Choroid plexus epithelial cell (primary cell): ENCODE measurements at places on chromosomes 3 and 15.

GRCh38 chr3:65905771-65906170, 132.9 kb downstream of the MAGI1 start:
- peak; percentile 18 for DNase-seq

DNA sequence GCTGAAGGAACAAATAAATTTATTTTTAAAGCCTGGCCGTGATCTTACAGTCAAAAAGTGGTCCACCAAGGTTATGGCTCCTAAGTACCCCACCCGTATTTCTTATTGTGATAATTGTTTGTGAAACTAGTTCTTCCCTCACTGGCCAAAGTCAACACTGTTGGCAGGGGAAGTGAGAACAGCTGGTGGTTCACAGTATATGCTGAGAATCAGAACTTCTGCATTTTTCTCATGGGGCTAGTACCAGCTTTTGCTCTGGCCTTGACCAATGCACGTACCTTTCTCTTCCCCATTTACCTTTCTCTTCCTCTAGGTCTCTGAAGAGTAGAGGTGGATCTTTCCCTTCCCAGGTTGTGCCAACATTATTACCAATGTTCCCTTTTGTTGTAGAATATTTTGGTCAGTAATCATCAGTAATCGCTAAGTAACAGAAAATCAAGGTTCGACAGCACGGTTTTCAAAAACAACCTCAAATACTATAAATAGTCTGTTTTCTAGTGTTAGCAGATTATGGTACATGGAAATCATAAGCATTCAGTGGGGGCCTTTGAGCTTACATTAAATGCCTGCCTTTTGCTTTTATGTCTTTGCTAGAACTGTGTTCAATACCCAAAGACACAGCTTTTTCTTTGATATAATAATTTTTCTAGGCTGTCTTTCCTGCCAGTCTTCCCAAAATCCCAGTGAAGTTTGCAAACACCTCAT, 268.0 kb downstream of the LPP start:
- peak; percentile 58 for DNase-seq

DNA sequence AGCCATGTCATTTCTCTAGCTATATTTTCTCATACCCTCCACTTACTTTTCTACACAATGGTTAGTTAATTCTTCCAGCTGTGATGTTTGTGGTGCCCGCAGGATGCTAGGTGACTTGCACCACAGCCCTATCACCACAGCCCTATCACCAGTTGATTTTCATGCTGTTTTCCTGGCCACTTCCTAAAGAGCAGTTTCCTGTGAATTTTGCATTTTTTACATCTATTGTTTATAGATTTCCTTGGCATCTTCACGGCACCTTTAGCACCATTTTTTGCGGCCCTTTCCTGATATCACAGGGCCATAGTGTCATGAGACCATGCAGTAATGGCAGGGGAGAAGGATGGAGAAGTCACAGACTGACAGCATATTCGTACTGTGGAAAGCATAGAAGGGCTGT, 132.9 kb upstream of the PRICKLE2 start:
- DNase-seq = no peak

GRCh38 chr3:174583396-174583795, 275.7 kb upstream of the NAALADL2 start:
- no peak for DNase-seq

DNA sequence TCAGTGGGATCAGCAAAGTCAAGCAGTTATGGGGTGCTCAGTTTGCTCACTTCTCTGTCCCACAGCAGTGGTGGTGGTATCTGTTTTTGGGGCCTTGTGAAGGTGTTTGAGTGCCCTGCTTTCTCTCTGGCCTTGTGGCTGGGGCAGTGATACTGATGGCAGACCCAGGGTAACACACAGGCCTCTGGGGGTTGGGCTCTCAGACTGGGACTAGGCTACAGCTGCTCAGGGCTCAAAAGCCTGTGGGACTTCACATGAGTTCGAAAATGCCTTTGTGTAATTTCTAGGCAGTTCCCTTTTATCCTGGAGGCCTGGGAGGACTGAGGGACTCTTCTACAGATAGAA, 75.3 kb downstream of the STXBP5L start:
- DNase-seq = no peak

- DNase-seq = no peak
Observed at GRCh38 chr3:141950572-141951493, 74.4 kb downstream of the ATP1B3 start.

- DNase-seq = peak; percentile 49
Observed at GRCh38 chr3:151445273-151446001, 15.4 kb downstream of the IGSF10 start.

GRCh38 chr3:183949690-183950089, 65.0 kb upstream of the PARL start:
- no peak for DNase-seq

- DNase-seq = no peak
Observed at GRCh38 chr3:77303955-77304699, 264.2 kb downstream of the ROBO2 start.

GRCh38 chr3:58776231-58776630, 109.7 kb upstream of the FAM3D start:
- DNase-seq = no peak

DNA sequence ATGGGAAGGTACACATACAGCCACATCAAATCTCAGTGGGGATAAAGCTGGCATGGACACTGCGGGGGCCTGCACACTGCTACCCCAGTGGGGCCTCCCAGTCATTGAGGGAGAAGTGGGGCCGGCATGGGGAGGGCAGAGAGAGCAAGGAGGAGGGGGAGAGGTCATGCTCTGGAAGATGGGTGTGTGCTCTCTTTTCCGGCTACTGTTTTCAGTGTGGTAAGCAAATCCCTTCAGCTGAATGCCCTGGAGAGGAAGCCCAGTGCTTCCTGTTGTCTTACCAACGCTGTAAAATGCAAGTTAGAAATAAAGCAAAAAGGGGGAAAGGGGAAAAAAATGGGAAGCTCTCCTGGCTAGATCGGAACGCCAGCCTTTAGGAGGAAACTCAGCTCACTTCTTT, 30.8 kb downstream of the NRROS start:
- DNase-seq = no peak

DNA sequence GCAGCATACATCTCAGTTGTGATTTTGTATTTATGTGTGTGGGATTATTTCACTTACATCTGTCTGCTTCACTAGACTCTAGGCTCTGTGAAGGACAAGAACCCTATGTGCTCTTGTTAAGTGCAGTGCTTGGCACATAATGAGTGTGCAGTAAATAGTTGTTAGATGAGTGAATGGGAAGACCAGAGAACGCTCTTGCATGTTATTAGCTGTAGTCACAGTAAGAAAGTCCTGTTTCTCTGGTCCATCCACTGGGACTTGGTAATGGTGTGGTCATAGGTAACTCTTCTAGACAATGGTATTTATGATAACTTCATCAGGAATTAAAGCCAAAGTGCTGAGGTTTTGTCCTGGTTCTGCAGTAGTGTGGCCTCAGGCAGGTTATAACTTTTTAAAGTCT, 1.4 kb upstream of the AQP9 start:
- DNase-seq = no peak

GRCh38 chr15:69604072-69604411, 151.4 kb downstream of the RPLP1 start:
- peak; percentile 23 for DNase-seq

DNA sequence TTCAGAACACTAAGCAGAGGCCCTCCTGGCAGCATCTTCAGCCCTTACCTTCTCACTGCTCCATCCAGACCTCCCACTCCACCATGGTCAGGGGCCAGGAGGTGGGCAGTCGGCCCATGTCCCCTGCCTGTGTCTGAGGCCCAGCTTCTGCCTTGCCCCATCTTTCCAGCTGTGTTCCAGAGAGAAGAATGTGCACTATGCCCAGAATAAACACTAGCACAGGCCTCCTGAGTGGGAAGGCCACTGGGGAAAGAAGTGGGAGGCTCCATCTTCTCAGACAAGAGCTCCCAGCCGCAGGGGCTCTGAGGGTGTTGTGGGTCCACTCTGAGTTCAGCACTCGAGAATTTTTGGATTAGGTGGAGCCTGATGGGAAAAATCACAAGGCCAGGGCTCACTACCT, 44.5 kb downstream of the ADCY5 start:
- peak; percentile 33 for DNase-seq

DNA sequence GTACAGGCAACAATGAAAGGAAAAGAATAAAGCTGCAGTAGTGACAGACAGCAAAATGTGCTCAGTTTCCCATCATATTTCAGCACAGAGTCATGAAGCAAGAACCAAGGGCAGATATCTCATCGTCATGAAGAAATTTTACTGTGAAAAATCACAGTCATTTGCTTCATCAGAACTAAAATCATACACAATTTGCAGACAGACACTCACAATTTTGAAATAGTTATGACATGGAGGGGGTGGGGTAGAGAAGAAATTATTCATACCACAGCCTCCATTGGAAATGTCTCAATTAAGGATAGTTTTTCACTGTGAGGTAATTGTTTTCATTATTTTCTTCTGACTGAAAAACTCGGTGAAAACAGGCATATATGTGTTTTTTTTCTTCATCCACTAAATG, 78.8 kb upstream of the CNTN3 start:
- DNase-seq = no peak

DNA sequence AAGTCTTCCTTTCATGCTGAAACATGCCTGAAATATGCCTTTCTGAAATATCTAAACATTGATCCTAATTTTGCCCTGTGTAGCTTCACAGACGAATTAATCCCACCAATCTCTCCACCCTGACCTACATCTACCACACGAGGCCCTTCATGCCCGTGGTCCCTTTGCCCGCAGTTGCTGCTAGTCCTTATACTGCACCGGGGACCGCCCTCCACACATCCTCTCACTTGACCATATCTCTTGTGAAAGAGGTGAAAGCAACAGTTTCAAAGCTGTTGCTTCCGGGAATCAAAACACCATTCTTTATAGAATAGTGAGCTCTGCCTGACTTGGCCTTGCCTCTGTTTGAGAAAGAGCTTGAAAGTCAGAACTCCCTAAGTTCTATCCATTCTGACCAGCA, 499.5 kb downstream of the NTRK3 start:
- no peak for DNase-seq

- no peak for DNase-seq
Observed at GRCh38 chr15:97301166-97301565, 659.3 kb upstream of the ARRDC4 start.

DNA sequence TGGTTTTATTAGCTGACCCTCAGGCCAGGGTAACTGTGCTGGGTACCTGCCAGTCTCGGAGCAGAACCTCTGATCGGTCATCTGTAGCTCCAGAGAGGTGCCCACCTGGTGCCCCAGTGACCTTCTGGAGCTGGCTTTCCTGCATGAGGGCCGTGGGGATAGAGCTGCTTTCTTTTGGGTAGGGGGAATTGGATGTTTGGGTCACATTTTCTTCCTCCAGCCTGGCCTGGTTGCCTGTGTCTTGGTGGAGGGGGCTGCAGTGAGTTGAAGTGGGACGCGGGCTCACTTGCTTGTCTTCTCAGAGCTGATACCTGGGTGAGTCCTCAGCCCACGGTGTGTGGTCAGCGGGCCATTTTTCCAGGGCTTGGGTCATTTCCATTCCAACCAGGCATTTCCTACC, 2.6 kb downstream of the ZNF710 start:
- no peak for DNase-seq

- no peak for DNase-seq
Observed at GRCh38 chr3:197683191-197683590, 53.5 kb downstream of the RUBCN start.

GRCh38 chr3:186192823-186193222, 83.9 kb upstream of the ETV5 start:
- no peak for DNase-seq

- DNase-seq = no peak
Observed at GRCh38 chr3:168054447-168054846, 41.3 kb downstream of the GOLIM4 start.

DNA sequence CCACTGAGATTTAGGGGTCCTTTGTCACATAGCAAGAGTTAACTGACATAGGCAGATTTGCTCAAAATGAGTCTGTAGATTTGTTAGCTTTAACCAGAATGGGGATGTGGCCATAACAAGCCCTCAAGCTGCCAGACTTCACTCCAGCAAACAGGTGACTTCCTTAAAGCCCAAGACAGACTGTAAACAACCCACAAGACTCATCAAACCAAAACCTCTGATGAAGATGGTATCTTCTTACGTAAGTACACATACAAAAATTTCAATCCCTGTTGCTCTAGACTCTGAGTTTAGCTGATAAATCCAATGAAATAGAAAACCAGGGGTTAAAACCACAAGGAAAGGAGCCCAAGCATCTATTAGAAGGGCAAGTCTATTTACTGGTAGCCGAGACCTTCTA, 18.2 kb upstream of the ZBTB20 start:
- no peak for DNase-seq

DNA sequence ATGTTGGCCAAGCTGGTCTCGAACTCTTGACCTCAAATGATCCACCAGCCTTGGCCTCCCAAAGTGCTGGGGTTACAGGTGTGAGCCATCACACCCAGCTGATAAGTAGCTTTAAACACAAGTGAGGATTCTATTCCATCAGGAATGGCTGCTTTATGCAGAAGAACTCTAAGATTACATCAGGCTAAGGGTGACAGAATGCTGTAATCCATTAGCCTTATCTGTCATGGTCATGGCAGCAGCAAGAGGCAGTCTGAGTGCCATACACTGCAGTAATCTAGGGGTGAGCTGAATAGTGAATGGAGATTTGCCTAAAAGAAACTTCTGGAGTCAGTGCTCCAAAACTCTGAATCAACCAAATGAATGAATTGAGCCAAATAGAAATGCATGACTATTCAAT, 39.6 kb downstream of the LIPC start:
- DNase-seq = no peak

- no peak for DNase-seq
Observed at GRCh38 chr3:3165241-3165640, 14.2 kb downstream of the CRBN start.

DNA sequence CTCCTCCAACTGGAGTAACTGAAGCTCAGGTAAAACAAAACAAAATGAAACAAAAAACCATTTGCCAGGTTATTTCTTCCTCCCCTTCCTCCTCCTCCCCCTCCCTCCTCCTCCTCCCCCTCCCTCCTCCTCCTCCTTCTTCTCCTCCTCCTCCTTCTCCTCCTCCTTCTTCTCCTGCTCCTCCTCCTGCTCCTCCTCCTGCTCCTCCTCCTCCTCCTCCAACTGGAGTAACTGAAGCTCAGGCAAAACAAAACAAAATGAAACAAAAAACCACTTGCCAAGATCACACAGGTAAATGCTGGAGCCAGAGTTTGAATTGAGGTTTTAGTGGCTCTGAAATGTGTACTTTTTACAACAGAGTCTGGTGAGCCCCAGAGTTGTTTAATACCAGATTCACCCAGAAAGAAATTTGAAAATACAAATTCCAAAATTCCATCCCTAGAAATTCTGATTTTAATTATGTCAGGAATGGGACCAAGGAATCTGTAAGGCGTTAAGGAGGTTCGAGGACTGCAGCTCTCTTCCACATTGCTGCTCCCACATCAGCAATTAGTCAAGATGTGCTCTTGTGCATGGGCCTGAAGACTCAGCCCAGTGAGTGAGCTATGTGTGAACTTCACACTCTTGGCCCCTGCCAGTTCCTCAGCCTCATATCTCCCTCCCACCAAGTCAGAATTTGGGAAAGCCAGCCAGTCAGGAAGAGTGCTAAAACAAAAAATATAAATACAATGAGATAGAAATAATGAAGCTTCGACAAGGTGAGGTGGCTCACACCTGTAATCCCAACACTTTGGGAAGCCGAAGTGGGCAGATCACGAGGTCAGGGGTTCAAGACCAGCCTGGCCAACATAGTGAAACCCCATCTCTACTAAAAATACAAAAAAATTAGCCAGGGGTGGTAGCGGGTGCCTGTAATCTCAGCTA, 31.6 kb upstream of the ZNF770 start:
- DNase-seq = peak; percentile 54

- no peak for DNase-seq
Observed at GRCh38 chr15:69902414-69903062, 195.2 kb downstream of the TLE3 start.
